ENCODE measurements at places on chromosomes 4 and X.
A peak's percentile ranks its signal among the peaks of the same experiment; 100 is the strongest.

- DNase-seq, result no peak
Measured at GRCh38 chr4:154869301-154869700, 88.2 kb downstream of the RBM46 start.

- DNase-seq, result no peak
Measured at GRCh38 chr4:6773106-6773505, 9.4 kb upstream of the KIAA0232 start.

- no peak for DNase-seq
Measured at GRCh38 chr4:91909963-91910362, 393.8 kb upstream of the GRID2 start.

DNA sequence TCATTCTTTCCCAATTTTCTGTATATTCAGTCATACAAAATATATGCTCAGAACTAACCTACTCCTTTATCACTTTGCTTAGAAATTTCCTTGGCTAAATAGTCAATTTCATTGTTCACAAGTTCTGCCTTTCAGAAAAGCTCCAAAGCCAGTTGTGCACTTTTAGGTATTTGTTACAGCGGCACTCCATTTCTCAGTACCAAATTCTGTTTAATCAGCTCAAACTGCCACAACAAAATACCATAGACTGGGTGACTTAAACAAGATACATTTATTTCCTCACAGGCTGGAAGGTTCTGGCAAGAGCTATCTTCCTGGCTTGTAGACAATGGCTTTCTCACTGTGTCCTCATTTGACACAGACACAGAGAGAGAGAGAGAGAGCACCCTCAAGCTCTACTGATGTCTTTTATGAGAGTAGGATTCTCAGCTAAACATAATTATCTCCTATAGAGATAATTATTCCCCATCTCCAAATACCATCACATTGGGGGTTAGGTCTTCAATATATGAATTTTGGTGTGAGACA lies 188.8 kb upstream of the FSTL5 start:
- no peak for DNase-seq

DNA sequence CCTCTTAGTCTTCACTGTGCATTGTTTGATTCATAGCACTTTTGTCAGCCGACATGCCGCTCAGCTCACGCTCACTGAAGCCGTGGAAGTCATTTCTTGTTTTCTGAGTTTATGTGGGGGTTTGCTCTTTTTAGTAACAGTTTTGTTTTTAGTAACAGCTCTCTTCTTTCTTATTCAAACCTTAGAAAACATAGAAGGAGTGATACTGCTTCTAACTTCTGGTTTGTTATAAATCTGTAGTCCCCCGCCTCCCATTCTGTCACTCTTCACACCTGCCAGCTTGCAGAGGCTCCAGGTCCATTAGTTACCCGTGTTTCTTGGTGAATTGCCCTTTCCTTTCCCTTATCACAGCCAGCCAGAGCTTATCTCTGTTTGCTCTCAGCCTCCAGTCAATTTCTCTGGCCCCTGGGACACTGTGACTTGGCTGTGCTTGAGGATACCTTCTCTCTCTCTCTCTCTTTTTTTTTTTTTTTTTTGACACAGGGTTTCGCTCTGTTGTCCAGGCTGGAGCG lies 50.5 kb downstream of the GRK4 start:
- peak; percentile 60 for DNase-seq

DNA sequence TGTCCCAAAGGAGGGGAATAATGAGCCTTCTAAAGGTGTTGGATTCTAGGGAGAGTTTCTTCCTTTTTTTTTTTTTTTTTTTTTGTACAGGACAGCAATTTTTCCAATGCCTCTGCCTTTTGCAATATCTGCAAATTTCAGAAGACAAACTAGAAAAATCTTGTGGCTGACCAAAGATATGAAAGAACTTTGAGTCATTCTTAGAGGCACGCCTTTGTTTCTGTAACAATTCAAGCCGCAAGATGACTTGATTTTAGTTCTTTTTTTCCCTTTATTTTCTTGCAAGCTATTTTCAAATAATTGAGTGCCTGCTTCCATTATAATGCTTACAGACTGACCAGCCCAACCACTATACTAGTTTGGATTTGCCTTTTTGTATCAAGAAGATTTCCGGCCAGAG lies 47.6 kb upstream of the UXT start:
- DNase-seq, result no peak

DNA sequence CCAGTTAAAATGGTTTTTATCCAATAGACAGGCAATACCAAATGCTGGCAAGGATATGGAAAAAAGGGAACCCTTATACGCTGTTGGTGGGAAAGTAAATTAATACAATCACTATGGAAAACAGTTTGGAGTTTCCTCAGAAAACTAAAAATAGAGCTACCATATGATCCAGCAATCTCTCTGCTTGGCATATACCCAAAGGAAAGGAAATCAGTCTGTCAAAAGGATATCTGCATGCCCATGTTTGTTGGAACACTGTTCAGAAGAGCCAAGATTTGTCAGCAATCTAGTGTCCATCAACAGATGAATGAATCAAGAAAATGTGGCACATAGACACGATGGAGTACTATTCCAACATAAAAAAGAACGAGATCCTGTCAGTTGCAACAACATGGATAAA lies 91.0 kb upstream of the SH3RF1 start:
- DNase-seq, result no peak

Data from T-helper 1 cell (primary cell).